Regular cardiac myocyte (primary cell): ENCODE measurements at places on chromosomes 1 and 21. TPM values are rescaled to one million over a fixed set of nuclear protein-coding genes. Genes with fewer than 3 reads are reported as not detected.

SLC45A3 gene
- total RNA-seq, result 3.6 and 3.7 TPM in 2 replicates

NBPF12 gene
- total RNA-seq, result 3.5 and 4.5 TPM in 2 replicates

ADAM30 gene
- total RNA-seq, result not detected in 2 replicates

FCER1G gene
- total RNA-seq, result 0.38 TPM in 1 of 2 replicates, not detected in the other

KCNK2 gene
- 4.2 and 5.1 TPM in 2 replicates for total RNA-seq

ALX3 gene
- not detected in 2 replicates for total RNA-seq

RRP1B gene
- 18.0 and 32.4 TPM in 2 replicates for total RNA-seq

SV2A gene
- total RNA-seq, result 8.7 and 10.2 TPM in 2 replicates

TNFRSF14 gene
- 10.9 and 45.9 TPM in 2 replicates for total RNA-seq
